ENCODE measurements at places on chromosomes 2 and 18.

DNA sequence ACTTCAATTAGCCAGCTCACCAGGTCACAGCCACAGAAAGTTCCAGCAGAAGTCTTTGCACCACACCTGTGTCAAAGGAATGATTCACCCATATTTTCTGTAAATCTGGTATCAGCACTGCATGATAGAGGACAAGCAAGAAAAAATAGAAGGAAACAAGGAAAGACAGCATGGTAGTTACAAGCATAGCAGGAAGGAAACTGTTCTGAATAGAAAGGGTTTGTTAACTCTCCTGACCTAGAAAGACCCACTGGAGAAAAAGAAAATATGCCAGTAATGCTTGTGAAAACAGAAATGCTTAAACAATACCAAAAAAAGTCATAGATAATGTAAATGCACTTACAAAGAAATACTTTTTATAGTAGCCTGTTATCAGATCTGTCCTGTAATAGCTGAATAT lies 40.8 kb downstream of the SCRN3 start:
- no peak overlapping the region for H3K4me3 ChIP-seq
- no peak for DNase-seq
- no peaks in the 10 kb centered on the region for H3K27me3 ChIP-seq
- no peaks in the 10 kb centered on the region for H3K36me3 ChIP-seq

DNA sequence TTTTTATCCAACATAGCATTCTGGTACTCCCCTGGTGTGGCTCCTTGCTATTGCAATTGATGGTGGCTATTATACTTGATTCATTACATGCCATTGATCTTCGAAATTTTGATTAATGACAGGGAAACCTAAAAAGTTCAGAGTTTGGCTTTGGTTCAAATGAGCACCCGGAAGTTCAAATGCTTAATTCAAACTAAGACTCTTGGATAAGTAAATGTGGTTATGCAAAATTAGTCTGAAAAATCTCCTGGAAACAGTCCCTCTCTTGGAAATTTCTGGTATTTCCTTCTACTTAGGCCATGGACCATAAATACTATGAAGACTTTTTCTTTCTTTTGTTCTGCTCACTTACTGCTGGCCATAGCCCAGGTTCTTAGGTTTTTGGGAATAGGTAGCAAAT lies 65.3 kb upstream of the SMIM21 start:
- no peaks in the 10 kb centered on the region for H3K4me1 ChIP-seq
- H3K4me3 ChIP-seq = no peak overlapping the region
- no peak overlapping the region for H3K27ac ChIP-seq
- peaks cover 2% of the 10 kb centered on the region for H3K27me3 ChIP-seq
- DNase-seq = no peak
- H3K36me3 ChIP-seq = no peaks in the 10 kb centered on the region

GRCh38 chr2:121076498-121076820 lies 208.5 kb downstream of the TFCP2L1 start:
- H3K36me3 ChIP-seq = no peaks in the 10 kb centered on the region
- no peak for DNase-seq
- H3K27ac ChIP-seq = no peak overlapping the region
- H3K4me3 ChIP-seq = no peak overlapping the region

DNA sequence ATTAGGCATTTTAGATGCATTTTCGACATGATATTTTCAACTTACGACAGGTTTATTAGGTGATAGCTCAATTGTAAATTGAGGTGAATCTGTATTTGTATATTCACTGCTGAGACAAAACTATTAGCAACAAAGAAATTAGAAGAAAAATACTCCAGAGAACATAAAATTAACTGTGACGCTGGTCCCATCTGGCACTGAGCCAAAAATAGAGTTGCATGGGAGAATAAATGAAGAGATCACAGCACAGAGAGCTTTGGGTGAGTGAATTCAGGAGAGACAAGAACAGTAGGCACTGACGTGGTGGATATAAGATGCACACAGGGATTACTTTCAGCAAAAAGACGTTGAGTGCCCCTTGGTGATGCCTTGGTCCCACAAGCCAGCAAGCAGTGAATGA lies 306.2 kb upstream of the RAB6C start:
- no peak overlapping the region for H3K4me3 ChIP-seq
- peaks cover 3% of the 10 kb centered on the region for H3K27me3 ChIP-seq
- H3K4me1 ChIP-seq = no peaks in the 10 kb centered on the region
- H3K27ac ChIP-seq = no peak overlapping the region

DNA sequence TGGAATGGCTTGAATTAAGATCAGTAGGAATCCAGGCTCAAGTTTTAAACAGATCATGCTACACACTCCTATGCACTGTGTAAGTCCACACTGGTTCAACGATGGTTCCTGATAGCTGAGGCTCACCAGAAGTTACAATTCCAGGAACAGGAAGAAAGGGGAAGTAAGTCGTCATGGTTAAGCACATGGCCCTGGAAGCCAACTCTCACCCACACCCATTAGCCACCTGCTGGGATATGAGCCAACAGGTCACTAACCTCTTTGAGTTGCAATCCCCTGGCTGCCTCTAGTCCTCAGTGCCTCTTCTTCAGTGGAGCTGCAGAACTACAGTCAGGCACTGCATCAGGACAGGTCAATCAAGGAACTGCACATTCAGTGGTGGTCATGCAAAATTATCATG lies 133.5 kb downstream of the TMEM182 start:
- H3K4me1 ChIP-seq = no peaks in the 10 kb centered on the region
- H3K36me3 ChIP-seq = no peaks in the 10 kb centered on the region
- no peak overlapping the region for H3K27ac ChIP-seq

GRCh38 chr2:231369580-231370428 lies 25.7 kb upstream of the B3GNT7 start:
- H3K36me3 ChIP-seq = no peaks in the 10 kb centered on the region
- H3K27me3 ChIP-seq = no peaks in the 10 kb centered on the region
- H3K27ac ChIP-seq = no peak overlapping the region
- H3K4me1 ChIP-seq = no peaks in the 10 kb centered on the region
- no peak overlapping the region for H3K4me3 ChIP-seq

DNA sequence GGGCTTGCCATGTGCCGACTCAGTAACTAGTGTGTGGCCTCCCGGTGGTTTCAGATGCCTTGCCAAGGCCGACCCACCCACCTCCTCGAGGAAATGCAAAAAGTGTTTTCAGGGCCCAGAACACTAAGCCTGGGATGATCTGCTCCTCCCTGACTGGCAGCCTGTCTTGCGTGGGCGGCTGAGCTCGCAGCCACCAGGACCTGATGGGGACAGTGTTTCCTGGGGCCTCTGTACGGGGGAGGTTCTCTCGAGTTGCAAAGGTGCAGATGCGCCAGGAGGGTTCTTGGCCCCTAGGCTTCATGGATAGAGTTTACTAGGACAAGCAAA lies 85.2 kb downstream of the GLI2 start:
- no peak for DNase-seq
- H3K4me1 ChIP-seq = no peaks in the 10 kb centered on the region
- H3K36me3 ChIP-seq = no peaks in the 10 kb centered on the region
- H3K27me3 ChIP-seq = peaks cover 2% of the 10 kb centered on the region
- no peak overlapping the region for H3K4me3 ChIP-seq

DNA sequence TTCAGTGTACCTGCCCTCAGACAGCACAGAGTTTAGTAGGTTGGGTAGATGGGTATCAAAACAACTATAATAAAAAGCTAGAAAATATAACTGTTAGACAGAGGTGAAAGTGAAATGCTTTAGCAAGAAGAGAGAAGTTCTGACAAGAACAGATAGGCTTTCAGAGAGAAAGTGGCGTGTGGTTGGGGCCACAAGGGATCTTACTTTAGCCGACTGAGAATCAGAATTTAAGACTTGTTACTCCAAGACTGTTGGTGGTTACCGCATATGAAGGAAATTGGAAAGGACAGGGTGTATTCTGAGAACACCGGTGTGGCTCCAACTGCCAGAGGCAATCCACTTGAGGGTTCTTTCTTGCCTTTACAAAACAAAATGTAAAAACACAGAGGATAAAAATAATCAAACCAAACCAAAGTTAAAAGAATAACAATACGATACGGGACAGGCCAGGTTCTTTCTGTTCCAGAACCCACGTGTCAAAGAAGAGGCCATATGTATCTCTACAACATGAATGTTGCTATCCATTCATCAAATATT lies 44.4 kb upstream of the AGPS start:
- no peak for DNase-seq
- H3K4me1 ChIP-seq = no peaks in the 10 kb centered on the region
- H3K36me3 ChIP-seq = no peaks in the 10 kb centered on the region
- no peak overlapping the region for H3K4me3 ChIP-seq

- no peaks in the 10 kb centered on the region for H3K36me3 ChIP-seq
- no peak for DNase-seq
- H3K4me3 ChIP-seq = no peak overlapping the region
- no peak overlapping the region for H3K27ac ChIP-seq
- H3K4me1 ChIP-seq = no peaks in the 10 kb centered on the region
- H3K27me3 ChIP-seq = no peaks in the 10 kb centered on the region
Measured at GRCh38 chr2:203341741-203342310, 13.6 kb downstream of the ABI2 start.

GRCh38 chr2:171837736-171838135 lies 56.3 kb downstream of the SLC25A12 start:
- no peaks in the 10 kb centered on the region for H3K27me3 ChIP-seq
- H3K4me3 ChIP-seq = no peak overlapping the region
- peaks cover 4% of the 10 kb centered on the region for H3K4me1 ChIP-seq
- H3K27ac ChIP-seq = peak overlapping the region; percentile 67

GRCh38 chr2:96865654-96866053 lies 4.2 kb downstream of the SEMA4C start:
- peaks cover 14% of the 10 kb centered on the region for H3K36me3 ChIP-seq
- peaks cover 63% of the 10 kb centered on the region for H3K4me1 ChIP-seq
- no peak overlapping the region for H3K4me3 ChIP-seq
- no peak for DNase-seq

DNA sequence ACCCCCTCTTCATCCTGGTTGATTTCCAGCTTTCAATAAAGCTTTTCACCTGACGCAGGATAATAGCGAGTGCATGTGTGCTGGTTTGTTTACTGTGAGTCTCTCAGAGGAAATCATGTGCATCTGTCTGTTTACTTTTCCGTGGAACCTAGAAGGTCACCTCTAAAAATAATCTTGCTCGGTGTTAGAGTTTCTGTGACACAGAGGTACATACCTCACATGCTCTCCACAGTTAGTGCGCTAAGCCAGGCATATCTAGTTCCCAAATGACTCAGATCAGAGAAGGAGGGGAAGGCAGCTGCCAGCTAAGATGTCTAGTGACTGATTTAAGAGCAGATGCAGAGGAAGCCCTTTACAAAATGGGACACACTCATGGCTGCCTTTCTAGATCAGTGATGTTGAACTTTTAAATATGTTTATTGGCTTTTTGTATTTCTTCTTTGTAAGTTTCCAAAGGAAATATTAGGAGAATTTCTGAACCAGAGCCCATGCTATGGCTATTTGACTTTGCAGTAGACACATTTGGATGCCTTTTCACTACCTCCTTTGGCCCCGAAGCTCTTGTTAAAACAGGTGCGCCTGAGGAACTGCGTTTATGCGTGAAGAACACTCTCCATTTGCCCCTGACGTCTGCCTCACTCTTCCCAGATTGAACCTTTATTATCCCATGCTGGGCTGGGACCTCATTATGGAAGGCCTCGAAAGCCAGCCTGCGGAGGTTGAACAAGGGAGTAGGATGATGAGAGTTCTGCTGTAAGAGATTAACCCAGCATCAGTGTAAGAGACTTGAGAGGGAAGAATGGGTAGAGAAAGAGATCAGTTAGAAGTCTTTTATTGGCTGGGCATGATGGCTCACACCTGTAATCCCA lies 145.6 kb downstream of the FAM161A start:
- peak overlapping the region; percentile 89 for H3K27ac ChIP-seq
- H3K27me3 ChIP-seq = no peaks in the 10 kb centered on the region
- H3K4me3 ChIP-seq = no peak overlapping the region
- DNase-seq = no peak
- peaks cover 22% of the 10 kb centered on the region for H3K4me1 ChIP-seq
- no peaks in the 10 kb centered on the region for H3K36me3 ChIP-seq

- H3K4me1 ChIP-seq = no peaks in the 10 kb centered on the region
- no peak for DNase-seq
- H3K27ac ChIP-seq = no peak overlapping the region
Measured at GRCh38 chr2:169961911-169962310, 134.7 kb downstream of the UBR3 start.

- no peaks in the 10 kb centered on the region for H3K4me1 ChIP-seq
- H3K27me3 ChIP-seq = no peaks in the 10 kb centered on the region
- peaks cover 8% of the 10 kb centered on the region for H3K36me3 ChIP-seq
Measured at GRCh38 chr2:65316072-65316471, 88.4 kb downstream of the ACTR2 start.

DNA sequence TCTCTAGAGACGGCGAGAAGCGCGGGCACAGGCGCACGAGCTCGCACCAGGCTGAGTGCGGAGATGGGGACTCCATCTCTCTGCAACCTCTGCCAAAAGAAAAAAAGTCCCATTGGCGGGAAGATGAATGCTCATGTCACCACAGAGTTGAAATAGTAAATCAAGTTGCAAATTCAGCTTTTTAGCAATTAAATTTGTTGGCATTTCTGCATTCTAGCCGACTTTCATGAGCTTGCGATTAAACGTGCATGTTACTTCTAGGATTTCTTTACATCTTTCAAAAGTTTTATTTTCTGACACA lies 588 bp downstream of the CHAC2 start:
- peak overlapping the region; percentile 94 for H3K4me3 ChIP-seq
- H3K4me1 ChIP-seq = peaks cover 2% of the 10 kb centered on the region
- H3K27me3 ChIP-seq = no peaks in the 10 kb centered on the region
- H3K36me3 ChIP-seq = peaks cover 3% of the 10 kb centered on the region

DNA sequence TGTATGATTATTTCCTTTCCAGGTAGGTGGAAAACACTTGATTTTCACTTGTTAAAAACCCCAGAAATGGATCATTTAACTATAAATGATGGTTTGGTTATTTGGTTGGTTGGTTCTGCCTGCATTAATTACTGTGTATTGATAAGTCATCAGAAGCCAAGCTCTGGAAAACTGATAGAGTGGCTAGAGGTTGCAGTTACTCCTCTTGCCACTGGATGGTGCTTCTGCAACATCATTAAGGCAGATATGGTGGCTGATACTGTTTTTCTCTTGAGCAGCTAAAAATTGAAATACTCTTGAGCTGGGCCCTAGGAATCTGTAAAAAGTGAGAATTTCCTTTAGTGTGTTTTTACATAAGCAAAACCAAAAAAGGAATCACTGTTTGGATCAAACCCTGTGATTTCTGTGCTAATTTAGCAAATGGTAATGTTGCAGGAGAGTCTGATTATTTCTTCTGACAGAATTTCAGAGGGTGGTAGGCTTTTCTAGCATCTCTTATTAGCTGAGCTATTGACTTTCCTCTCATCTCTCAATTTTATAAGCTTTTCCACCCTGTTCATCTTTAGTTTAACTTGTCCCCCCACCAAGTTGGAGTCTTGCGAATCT lies 54.3 kb downstream of the RAB10 start:
- no peaks in the 10 kb centered on the region for H3K36me3 ChIP-seq
- no peak overlapping the region for H3K4me3 ChIP-seq
- no peak overlapping the region for H3K27ac ChIP-seq
- peaks cover 3% of the 10 kb centered on the region for H3K4me1 ChIP-seq
- no peaks in the 10 kb centered on the region for H3K27me3 ChIP-seq
